ENCODE measurements at places on chromosomes 13 and 19.

DNA sequence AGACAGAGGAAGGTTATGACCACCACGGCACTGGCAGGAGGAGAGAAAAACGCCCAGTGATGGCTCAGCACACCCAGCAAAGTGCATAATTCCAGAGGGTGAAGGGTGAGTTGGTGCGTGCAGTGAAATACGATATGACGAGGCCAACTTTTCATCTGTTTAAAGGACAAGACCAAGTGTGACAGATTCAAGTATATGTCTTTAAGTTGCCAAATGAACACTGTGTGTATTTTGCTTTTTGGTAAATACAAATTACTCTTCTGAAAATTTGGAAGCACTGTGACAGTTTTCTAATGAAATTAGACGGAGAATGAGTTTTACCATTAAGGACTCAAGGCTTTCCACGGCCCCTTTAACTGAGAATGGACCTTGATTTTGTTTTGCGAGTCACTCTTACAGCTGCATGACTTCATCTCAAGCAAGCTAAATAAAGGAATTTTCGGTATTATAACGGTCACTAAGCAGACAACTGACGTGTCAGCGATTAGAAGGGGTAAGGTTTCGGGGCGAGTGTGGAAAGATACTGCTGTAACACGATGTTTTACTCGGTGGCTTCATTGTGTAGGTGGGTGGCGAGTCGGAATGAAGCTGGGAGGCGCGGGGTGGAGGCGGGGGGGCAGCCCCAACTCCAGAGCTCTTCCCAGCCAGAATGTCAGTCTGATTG is 22.8 kb downstream of the COL4A2 start:
- DNase-seq, result no peak

- no peak for DNase-seq
Observed at GRCh38 chr19:53945441-53945840, 17.3 kb upstream of the CACNG8 start.

GRCh38 chr19:3683405-3684053 is 16.7 kb downstream of the PIP5K1C start:
- DNase-seq, result no peak

GRCh38 chr13:60584976-60585375 is 188.0 kb downstream of the TDRD3 start:
- no peak for DNase-seq

DNA sequence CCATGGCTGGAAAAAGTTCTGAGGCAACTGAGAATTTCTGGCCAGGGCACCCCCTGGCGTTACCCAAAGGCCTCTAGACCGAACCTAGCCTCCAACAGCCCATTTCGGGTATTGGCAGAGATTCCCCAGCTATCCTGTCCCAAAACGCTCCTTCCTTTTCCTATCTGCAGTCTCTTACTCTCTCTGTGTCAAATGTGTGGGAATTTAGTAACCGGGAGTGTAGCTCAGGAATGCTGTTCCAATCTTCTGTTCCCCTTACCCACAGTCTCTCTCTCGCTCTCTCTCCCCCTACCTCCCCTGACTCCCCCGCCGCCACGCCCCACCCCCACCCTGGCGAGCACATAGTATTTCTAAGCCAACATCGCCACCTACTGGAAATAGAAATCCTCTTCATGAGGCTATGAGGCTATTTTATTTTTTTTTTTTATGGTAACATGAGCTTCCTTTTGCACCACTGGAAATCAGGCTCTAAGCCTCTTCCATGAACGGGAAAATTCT is 27.0 kb downstream of the OXGR1 start:
- no peak for DNase-seq

DNA sequence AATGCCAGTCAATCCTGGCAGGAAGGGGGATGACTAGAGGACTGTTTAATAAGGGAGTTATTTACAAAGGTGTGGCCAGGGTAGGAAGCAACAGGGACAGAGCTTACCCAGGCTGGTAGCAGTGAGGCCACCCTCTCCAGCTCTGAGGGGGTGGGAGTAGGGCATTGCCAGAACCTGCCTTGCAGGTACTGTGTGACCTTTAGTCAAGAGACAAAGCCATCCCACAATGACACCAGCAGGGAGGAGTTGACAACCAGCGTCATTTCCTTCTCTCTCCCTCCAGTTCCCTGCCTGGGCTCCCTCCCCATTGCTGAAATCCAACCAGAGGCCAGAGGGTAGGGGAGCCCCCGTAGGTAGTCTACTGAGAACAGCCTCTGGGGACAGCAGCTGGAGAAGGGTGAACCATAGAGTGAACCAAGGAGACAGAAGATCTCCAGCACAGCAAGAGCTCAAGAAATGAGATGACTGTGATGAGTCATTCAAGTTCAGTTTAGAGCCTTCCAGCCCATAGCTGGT is 33.3 kb upstream of the SPATA13 start:
- DNase-seq, result peak; percentile 68

GRCh38 chr13:24865163-24865953 is 101.4 kb downstream of the RNF17 start:
- no peak for DNase-seq

- no peak for DNase-seq
Observed at GRCh38 chr19:45305421-45305820, 17.3 kb downstream of the CKM start.

GRCh38 chr19:11405846-11406643 is 13.1 kb downstream of the RGL3 start:
- no peak for DNase-seq

- no peak for DNase-seq
Observed at GRCh38 chr13:79349011-79349410, 57.0 kb downstream of the RBM26 start.

Measured in T-helper 1 cell (primary cell).